ENCODE measurements at places on chromosomes 12 and 14.

- no peak for DNase-seq
Observed at GRCh38 chr14:77224212-77224611, 42.6 kb downstream of the TMEM63C start.

GRCh38 chr14:64232095-64232838 lies 61.9 kb downstream of the ESR2 start:
- no peak for DNase-seq

- DNase-seq = no peak
Observed at GRCh38 chr12:31362759-31363415, 36.9 kb upstream of the SINHCAF start.

- DNase-seq = no peak
Observed at GRCh38 chr14:55438066-55438683, 2.2 kb downstream of the TBPL2 start.

DNA sequence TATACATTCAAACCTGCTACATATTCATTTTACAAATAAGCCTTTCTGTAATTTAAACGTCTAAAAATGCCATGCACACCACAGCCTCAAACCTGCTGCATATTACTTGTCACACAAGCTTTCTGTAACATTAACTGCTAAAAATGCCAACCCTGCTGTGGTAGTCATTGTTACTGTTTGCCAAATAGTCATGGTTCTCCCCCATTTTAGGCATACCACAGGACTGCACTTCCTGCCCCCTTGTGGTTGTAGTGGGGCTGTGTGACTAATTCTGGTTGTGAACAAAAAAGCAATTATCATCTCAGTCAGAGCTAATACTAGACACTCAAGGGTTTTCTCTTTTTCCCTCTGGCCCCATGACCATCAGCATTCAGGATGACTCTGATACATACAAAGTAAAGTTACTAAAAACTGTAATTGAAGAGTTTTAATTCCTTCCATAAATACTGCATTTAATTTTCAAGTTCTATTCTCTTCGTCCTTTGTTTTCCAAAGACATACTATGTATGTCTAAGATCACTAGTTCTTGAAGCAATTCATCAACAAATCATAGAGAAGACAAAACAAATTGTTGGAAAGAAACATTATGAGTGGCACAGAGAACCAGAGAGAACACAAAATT lies 5.7 kb upstream of the SLC35F4 start:
- no peak for DNase-seq

GRCh38 chr12:124217508-124218242 lies 77.2 kb upstream of the RFLNA start:
- DNase-seq = no peak

GRCh38 chr12:68772714-68773113 lies 26.7 kb downstream of the SLC35E3 start:
- DNase-seq = no peak

DNA sequence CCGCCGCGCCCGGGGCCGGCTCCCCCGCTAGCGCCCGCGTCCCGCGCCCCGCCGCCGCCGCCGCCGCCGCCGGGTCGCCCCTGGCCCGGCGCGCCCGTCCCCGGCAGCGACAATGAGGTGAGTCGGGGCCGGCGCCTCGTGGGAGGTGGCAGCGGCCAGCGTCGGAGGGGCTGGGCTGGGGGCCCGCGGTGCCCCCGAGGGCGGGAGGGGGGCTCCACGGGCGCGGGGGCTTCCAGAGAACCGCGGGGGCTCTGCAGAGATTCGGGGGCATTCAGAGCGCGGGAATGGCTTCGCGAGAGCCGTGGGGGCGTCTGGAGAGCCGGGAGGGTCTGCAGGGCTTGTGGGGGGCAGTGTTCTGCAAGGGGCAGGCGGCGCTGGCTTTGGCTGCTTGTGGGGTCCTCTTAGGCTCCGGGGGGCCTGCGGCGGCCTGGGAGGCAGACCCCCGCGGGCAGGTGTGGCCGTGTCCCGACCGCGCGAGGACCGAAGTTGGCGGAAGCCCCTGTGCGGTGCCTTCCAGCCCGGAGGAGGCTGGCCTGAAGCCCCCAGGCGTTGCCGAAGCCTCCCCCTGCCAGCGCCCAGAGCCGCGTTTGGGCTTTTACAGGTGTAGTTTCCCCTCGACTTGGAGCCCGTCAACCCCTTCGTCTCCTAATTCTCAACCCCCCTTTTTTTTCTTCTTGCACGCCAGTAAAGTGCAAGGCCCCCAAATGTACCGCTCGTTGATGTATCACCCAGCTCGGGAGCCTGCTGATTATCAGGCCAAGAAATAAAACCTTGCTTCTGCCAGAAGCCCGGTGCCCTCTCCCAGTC lies 93.1 kb upstream of the EVL start:
- DNase-seq = peak; percentile 6

GRCh38 chr14:77641534-77642341 lies 25.3 kb upstream of the SPTLC2 start:
- peak; percentile 79 for DNase-seq

GRCh38 chr14:48710133-48710532 lies 876.0 kb downstream of the RPS29 start:
- no peak for DNase-seq

DNA sequence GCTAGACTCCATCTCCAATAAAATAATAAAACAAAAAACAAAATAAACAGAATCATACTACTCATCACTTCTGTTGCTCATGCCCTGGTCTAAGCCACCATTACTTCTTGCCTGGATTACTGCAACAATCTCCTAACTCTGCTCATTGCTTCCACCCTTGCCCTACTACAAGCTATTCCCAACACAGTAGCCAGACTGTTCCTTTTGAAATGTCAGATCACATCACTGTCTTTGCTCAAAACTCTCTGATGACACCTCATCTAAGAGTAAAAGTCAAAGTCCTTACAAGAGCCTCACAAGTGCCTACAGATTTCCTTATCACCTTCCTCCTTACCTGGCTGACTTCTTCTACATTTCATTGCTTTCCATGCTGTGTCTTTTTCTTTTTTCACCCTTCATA lies 10.0 kb downstream of the FBXO33 start:
- DNase-seq = no peak

GRCh38 chr14:71238835-71239234 lies 331.6 kb downstream of the PCNX1 start:
- DNase-seq = no peak

DNA sequence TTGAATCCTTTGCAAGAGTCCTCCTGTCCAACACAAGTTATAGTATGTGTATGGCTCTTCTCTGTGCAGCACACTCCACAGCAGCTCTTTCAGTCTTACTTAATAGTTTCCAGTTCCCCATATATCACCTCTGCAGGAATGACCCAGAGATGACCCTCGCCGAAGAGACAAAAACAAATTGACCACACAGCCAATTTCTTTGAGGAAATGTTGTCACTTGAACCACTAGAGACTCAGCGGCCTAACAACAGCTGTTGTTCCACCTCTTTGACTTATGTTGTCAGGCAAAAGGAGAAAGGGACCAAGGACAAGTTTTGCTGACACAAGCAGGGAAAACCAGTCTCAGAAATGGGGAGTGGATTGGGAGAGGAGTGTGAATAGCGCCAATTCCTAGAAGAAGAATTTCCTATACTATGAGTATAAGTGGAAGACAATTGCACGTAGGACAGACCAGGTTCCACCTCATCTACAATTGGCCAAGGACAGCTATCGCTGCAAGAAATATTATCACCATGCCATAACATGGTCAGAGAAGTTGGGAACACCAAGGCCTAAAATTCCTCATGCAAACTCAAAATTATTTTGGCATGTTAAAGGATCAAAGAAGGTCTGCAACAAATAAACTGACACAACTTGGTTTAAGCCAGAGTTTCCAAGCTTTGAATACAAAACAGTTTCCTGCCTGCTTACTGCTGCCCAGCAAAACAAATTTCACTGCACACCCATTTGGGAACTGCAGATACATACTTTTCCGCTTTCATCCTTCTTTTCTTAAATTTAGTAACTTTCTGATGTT lies 41.7 kb upstream of the ITPR2 start:
- DNase-seq = no peak

DNA sequence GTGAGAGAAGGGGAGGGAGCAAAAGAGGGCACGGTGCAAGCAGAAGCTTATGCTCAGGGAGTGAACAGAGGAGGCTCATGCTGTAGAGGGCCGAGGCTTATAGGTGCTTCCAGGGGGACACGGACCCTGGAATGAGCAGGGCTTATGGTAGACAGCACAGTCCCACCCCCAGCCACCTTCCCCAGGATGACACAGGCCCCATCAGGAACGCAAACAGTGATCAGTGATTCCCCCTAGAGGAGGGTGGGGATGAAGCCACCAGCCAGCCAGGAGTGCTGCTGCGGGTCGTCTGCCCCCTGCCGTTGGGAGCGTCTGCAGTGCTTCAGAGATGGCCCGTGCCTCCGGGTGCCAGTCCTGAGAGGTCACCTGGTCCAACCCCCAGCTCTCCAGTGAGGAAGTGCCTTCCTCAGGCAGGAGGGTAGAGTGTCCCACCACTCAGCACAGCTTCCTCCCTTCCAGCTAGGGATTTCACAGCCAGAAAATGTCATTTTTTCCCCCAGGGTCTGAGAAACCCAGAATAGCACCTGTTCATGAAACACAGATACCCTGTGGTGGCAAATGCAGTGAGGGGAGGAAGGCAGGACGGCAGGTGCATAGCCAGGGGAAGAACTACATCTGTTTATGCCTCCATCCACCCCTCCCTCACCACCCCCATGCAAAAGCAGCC lies 60.7 kb downstream of the SLC6A12 start:
- no peak for DNase-seq

DNA sequence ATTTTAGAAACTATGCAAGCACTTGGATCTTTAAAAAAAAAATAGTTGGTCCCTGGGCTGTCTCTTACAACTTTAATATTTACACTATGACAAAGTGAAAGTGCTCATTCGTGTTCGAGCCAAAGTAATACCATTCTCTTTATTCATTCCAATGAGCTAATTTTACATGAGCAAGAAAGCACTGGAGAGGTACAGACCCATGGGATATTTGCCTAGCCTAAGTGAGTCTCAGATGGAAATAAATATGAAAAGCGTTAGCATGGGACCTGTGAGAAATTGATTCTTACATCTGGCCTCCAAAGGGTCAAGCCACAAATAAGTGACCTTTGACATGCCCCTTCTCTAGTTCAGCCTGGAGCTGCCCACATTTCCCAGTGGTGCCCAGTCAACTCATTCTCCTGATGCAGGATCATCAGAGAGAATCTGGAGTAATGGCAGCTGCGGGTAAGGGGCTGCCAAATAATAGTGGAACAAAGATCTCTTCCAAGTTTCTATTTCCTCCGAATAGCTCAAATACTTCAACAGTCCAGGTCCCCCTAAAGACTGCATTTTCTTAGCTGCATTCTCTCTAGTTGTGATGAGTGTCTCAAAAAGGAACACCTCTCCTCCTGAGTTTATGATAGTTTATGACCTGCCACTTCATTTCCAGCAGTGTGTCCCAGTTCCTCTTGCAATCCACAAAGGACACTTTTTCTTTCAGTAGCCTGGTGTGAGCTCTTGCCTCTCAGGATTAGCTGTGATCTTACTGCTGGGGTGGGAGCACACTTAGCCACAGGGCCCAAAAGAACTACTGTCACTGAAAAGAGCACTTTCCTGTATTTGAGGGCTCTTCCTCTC lies 208.2 kb downstream of the DAD1 start:
- DNase-seq = no peak

DNA sequence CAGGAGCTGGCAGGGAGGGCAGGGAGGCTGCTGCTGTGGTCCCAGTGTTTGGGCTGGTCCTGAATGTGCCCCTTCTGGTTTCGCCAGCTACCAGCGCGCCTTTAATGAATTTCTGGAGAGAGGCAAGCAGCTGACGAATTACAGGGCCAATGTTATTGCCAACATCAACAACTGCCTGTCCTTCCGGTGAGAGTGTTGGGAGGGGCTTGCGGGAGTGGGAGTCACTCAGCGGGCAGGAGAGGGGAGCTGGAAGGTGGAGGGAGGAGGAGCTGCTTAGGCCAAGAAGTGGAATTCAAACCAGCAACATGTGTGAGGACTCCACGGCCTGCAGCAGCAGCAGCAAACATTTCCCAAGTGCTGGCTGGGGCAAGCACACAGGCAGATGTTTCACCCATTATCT lies 7.7 kb downstream of the TNFAIP2 start:
- no peak for DNase-seq

DNA sequence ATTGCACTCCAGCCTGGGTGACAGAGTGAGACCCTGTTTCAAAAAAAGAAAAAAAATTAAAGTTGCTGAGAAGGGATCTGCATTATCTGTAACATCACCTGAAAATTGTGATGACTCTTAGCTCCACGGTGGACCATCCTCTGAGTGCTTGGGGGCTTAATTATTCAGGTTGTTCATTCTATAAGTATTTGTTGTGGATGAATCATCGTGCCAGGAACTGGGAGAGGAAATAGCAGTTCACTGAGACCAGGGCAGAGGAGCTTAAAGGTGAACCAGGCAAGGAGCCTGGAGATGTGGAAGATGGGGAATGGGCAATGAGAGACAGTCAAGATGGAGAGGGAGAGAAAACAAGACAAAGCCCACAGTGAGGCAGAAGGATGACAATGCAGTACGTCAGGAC lies 25.5 kb upstream of the GSC start:
- no peak for DNase-seq

GRCh38 chr12:131716282-131716681 lies 5.4 kb downstream of the SFSWAP start:
- DNase-seq = no peak

DNA sequence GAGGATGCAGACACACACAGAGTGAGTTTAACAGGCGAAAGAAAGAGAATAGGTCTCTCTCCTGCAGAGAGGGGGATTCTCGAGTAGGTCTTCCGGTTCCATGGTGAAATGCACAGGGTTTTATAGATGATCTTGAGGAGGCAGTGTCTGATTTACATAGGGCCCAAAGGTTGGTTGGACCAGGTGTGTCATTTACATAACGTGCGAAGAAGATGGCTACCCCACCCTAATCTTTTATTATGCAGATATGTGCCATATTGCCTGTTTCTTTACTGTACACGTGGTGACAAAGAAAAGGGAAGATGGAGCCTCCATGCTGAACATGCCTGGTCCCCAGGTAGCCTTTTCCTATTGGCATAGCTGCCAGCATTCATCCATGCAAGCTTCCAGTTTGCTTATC lies 219.8 kb downstream of the CRADD start:
- DNase-seq = no peak

GRCh38 chr14:65772921-65773574 lies 360.5 kb downstream of the FUT8 start:
- DNase-seq = no peak

GRCh38 chr14:105053421-105053820 lies 11.8 kb downstream of the GPR132 start:
- no peak for DNase-seq

DNA sequence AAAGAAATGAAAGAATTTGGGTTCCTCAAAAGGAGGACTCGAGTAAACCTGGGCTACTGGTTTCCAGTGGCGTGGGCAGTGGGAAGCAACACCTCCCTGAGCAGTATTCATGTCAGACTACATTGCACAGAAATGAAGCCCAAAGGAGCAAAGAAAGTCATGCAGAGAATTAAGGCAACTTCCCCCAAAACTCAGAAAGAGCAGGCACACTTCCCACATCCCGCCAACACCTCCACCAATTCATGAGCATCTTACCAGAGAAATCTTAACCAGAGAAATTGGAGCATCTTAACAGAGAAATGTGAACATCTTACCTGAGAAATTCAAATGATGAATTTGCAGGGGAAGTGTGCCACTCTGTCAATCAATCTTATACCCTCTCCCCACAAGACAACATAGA lies 36.7 kb downstream of the SLC8A3 start:
- DNase-seq = no peak

- no peak for DNase-seq
Observed at GRCh38 chr12:55227643-55228042, 6.8 kb downstream of the OR10A7 start.
